ENCODE measurements at places on chromosomes 3 and 15. TPM values are rescaled to one million over a fixed set of nuclear protein-coding genes. Genes with fewer than 3 reads are reported as not detected.
A peak's percentile ranks its signal among the peaks of the same experiment; 100 is the strongest.

LSAMP gene
- 27.5 TPM for polyA plus RNA-seq

KBTBD13 gene
- 0.67 TPM for polyA plus RNA-seq

DNA sequence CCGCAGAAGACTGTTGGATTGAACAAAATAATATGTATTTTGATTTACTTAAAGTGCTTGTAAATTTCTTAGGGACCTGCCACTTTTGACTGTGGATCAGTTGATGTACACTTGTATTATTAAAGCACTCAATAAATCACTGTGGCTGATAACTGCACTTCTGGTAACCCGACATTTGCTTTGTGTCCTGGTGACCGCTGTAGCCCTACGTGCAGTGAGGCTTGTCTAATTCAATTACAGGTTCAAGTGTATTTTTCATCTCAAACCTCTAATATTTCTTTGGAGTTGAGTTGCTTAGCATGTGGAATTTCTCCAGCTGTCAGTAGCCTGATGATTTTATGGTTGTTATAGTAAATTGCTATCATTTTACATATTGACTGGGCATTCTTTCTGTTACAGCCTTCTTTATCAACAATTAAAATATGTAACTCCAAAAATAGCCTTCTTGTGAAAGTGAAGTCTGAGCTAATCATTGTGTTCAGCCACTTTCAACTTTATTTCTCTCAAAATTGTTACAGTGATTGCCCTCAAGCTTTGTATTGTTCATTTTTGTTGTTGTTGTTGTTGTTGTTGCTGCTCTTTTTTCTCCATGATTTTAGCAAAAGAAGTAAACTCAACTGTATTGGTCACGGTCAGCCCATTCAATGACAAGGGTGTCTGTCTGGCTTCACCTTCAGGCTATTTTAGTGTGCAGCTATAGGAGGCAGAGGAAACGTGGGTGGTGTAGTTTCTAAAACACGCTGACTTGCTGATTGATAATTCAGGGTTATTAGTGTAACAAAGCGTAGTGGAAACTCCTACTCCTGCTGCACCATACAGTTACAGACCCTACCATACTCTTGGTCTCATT, 215.1 kb upstream of the UBE2E1 start:
- DNase-seq, result no peak

DNA sequence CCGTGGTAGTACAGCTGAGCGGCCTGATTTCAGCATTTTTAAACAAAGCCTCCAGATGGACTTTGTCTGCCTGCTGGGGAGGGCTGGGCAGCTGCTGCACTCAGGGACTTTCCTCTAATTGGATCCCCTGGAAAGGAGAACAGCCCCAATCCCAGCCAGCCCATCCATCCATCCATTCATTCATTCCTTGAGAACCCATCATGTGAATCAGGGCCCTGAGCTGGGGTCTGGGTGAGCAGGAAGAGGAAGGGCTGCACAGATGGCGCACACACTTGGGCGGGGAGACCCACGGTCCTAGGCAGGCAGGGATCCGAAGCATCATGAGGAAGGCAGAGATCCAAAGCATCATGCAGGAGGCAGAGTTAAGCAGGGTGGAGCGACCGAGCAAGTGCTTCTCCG, 45.7 kb downstream of the TPRA1 start:
- DNase-seq, result peak; percentile 21

Measured in left lung (tissue), 14 donors.